ENCODE measurements at places on chromosomes 3 and 15. TPM values are rescaled to one million over a fixed set of nuclear protein-coding genes. Genes with fewer than 3 reads are reported as not detected.

Gene WHAMM
- 5.7 TPM for total RNA-seq

GRCh38 chr3:65953881-65954733 lies 84.6 kb downstream of the MAGI1 start:
- DNase-seq = no peak

GRCh38 chr3:30342318-30343060 lies 263.9 kb upstream of the TGFBR2 start:
- no peak for DNase-seq

GRCh38 chr15:61339516-61339915 lies 110.4 kb upstream of the RORA start:
- peak; percentile 25 for DNase-seq

DNA sequence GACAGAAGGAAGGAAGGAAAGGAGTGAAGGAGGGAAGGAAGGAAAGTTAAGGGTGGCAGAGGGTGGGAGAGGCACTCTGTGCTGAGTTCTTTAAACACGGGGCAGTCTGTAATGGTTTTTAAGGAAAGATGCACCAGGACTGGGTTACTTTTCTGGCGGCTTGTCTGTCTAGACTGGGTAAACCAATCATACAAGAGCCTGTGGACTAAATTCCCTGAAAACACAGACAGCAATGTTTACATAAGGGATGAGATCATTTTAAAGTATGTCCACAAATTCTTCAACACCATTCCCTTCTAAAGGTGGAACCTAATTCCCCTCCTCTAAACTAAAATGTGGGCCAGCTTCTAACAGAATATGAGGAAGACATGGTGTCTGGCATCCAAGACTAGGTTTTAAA lies 235.5 kb upstream of the IGF1R start:
- DNase-seq = no peak

DNA sequence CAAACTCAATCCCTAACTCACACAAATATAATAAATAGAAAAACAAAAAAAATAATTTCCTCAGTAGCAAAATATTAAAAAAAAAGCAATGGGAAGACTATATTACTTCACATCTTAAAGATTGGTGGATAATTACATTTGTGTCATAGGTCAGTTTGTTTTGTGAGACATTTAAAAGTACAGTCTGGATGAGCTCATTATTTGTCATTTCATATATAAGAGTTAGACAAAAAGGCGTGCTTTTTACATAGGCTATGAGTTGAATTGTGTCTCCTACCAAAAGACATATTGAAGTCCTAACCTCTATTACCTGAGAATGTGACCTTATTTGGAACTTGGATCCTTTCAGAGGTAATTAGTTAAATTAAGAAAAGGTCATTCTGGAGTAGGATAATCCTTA lies 710.1 kb upstream of the CBLB start:
- DNase-seq = no peak

Gene IL17RE
- 6.3 TPM for total RNA-seq

Gene C3orf20
- total RNA-seq = not detected

DNA sequence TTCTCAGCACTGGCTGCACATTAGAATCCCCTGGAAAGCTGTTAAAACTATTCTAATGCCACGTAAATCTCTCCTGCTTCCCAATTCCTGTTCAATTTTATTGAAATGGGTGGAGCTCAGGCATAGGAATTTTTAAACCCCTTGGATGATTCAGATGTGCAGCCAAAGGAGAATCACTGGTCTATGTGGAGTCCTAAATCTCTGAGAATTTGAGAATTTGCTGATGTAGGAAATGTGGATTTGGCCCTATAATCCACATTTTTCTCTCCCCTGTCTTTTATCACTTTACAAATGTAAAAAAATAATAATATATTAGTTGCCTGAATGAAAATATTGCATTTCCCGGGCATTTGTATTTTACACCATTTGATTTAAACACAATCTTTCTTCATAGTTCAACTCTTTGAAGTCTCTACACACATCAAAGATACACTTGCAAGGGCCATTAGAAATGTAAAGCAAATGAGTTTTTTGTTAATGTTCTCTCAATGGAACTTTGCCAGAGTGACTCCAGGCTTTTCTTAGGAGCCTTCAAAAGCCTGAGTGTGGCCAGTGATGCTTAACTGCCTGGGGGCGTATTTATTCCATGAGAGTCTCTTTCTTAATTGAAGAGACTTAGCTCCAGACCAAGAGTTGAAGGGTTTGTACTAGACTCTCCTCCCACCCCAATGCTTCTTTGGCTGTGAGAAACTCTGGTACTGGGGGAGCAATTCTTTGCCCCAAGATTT lies 48.8 kb upstream of the PTX3 start:
- no peak for DNase-seq

Gene SRGAP3
- 21.4 TPM for total RNA-seq

Gene STARD9
- total RNA-seq = 41.8 TPM

Gene NUSAP1
- total RNA-seq = 45.3 TPM

Measured in skin of body (tissue), 3 donors.